SK-N-SH (cell line): ENCODE measurements at places on chromosomes 7 and 10. TPM values are rescaled to one million over a fixed set of nuclear protein-coding genes. Genes with fewer than 3 reads are reported as not detected.

ERV3-1 gene
- 8.4 and 17.5 TPM in 2 replicates for polyA plus RNA-seq

IFIT1B gene
- 0.03 TPM in 1 of 2 replicates, not detected in the other for polyA plus RNA-seq

CASTOR2 gene
- polyA plus RNA-seq, result 4.5 and 5.4 TPM in 2 replicates

DNA sequence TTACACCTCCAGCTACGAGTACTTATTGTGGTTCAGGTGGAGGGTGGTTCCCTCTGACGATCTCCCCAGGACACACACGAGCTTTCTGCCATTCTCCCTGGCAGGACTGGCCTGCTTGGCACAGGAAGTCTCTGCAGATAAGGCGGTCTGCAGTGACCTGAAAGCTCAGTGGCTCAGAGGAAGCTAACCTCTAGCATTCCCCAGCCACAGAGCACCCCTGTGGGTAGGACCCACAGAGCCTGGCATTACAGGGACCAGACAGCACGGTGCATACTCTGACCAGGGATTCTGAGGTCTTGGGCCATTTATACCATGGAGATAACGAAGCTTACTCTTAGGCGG lies 1.9 kb upstream of the GPR146 start:
- DNase-seq, result no peak

- DNase-seq, result no peak
Measured at GRCh38 chr10:104440221-104440620, 86.6 kb downstream of the CFAP58 start.

DNA sequence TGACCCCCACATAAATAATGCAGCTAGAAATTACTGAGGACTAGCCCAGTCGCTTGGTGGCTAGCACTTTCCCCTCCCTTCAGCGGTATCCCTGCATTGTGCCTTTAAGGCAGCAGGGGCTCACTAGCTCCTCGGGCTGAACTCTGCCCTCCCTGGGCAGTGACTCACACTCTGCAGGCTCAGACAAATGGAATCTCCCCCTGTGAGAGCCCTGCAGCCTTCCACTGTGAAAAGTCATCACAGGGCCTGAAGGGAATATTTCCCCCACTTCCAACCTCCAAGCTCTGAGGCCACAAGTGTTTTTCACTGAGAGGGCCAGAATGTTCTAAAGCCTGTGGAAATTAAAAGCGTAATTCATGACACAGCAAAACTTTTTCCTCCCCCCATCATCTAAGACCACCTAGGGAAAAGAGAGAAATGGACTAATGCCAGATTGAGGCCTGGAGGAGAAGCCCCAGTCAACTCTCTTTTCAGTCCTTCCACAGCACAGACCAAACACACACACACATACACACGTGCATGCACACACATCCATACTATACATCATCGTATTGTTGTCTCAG lies 93.6 kb upstream of the COL1A2 start:
- DNase-seq, result peak; percentile 27

- no peak for DNase-seq
Measured at GRCh38 chr10:70335246-70335613, 47.2 kb downstream of the LRRC20 start.

DNA sequence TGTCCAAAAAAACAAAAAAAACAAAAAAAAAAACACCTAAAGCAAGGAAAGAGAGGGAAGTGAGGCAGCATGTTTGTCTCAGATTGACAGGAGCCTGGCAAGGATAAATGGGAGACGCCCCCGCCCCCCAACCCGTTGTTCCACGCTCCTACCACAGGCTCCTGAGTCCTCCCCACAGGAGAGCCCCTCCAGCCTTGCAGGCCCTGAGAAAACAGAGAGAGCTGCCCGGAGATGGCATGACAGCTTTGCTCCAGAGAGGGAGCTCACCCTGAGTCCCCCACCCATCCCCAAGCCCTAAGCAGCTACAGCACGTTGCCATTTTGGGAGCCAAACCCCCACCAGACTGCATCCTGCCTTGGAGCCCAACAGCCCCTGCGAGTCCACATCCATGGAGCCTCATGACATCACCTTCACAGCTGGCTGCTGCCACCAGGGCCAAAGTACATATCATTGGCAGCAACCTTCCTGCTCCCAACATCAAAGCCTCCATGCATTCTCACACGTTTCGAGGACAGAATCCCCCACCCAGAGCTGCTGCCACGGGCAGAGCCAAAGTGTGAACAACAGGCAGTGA lies 1283.3 kb downstream of the TYW1 start:
- DNase-seq, result no peak

DNA sequence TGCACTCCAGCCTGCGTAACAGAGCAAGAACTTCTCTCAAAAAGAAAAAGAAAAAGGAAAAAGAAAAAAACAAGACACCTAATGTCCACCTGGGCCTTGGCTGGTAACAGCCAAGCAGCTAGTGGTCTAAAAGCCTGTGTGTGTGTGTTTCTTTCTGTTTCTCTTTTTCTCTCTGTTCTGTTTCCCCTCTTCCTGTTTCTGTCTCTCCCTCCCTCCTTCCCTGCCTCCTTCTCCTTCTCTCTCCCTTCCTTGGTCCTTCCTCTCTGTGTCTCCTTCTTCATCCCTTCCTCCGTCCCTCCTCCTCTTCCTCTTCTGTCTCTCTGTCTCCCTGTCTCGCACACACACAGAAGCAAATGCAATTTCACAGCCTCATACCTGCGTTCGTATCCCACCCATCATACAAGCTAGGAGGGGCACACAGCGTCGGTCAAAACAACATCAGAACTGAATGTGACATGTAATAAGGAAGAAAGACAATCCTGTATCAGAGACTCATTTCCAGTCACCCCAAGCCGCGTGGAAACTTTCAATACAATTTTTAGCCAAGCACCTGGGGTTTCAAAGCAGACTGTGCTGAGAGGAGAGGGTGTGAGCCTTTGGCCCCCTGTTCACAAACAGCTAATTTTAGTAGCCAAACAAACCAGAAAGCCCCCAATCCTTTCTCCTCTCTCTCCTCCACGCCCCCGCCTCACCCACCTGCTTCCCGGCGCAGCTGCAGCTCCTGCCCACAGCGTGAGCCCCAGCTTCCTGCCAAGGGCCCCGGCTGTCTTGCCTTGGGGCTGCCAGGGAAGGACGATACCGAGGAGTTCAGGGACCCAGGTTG lies 50.2 kb upstream of the GNA12 start:
- no peak for DNase-seq

DNA sequence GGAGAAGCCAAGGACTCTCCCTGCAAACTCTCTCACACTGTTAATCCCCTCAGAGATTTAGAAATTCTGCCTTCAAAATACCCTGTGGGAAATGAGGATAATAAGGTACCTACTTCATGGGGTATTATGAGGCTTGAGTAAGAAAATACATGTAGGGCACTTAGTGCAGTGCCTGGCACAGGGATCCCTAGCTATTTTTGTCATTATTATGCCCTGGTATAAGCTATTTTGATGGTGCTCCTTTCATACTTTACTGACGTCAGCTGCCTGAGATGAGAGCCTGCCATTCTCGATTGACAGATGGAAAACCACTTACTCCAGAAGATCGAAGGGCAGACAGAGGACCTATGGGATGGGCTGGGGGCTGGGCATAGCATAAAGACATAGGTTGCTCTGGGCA lies 30.1 kb downstream of the MKX start:
- DNase-seq, result no peak

DNA sequence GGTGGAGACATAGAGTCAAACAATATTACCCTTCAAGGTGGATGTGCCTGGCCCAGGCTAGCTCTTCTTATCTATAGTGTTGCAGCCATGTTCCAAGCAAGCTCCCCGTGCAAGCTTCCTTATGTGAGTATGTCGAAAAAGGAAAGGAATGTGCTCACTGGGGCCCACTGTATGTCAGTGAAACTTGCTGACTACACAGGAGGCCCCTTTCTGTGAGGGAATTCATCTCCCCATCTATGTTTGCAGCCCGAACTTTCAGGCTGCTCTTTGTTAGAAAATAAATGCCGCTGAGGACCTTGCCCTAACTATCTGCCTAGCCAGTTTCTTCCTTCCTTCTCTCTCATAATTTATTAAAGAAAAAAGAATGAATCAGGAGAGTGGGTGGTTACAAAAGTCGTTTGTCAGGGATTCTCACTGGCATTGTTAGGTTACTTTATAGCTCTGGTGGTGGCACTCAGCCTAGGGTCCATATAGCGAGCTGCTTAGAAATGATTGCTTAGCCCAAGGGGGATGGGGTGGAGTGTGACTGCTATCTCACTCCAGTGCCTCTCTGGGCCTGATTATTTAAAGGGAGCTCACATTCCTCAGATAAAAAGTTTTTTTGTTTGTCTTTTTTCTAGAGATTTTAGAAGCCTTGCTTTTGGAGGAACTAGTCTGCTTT lies 302.1 kb downstream of the ABCA13 start:
- DNase-seq, result no peak
